ENCODE measurements at places on chromosomes 2 and 18.

DNA sequence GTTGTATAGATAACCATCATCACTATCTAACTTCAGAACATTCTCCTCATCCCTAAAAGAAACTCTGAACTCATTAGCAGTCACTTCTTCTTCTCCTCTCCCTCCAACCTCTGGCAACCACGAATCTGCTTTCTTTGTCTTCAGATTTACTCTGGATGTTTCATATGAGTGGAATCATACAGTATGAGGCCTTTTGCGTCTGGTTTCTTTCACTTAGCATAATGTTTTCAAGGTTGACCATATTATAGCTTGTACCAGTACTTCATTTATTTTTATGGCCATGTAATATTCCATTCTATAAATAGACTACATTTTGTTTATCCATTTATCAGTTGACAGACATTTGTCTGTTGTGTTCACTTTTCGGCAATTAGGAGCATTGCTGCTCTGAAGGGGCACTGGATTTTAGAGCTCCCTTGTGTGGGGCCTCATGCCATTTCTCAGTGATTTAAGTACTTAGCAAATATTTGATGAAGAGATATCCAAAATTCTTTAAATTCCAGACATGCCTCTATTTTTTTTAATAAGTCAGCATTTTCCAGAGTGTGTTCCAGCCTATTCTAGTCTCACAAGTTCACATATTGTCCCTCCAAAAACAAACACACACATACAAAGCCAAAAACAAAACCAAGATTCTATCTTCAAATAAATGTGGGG is 22.5 kb upstream of the MAP3K20 start:
- DNase-seq = no peak

DNA sequence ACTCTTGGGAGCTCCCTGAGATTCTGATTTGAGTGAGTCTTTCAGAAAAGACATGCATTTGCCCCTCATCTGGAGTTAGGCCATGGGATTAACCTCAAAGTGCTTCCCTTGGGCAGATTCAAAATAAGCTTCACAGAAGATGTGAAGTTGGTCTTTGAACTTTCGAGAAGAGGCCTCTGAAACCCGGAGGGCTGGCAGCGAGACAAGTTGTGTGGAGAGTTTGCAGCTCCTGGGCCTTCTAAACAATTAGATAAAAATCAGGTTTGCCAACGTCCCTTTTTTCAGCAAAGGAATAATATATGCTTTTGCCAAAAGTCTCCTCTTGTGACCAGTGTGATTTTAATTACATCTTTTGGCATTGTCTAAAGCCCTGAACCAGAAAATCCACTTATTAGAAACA is 489.7 kb downstream of the SOX11 start:
- DNase-seq = no peak

DNA sequence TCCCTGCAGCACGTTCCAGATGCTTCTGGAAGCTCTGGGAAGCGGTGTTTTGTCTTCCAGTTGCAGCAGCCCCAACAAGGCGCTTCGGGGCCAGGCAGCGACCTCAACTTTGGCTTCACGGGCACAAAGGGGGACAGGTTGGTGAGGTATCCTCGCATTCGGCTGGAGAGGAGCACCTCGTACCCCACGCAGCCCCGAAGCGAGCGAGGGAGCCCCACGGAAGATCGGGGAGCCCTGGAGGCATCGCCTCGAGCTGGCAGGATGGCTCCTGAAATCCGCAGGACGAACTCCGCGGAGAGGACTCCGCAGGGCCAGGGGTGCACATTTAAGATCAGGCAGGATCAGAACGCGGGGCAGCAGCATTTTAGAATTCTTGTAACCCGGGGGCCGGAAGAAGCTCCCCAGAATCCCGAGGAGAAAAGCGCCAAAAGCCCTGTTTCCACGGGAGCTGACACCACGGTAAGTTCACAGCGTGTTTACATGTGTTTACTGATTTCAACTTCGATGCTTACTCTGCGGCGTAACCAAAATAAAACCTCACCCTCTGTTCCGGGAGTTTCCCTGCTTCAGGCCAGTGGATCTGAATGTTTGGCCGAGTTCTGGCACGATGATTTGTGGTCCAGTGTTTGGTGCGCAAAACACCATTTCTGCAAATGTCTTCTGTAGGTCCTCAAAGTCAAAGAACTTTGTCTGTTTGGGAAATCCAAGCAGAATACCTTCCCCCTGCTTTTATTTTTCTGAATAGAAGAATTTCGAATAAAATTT is 212.5 kb downstream of the NEDD4L start:
- DNase-seq = no peak

DNA sequence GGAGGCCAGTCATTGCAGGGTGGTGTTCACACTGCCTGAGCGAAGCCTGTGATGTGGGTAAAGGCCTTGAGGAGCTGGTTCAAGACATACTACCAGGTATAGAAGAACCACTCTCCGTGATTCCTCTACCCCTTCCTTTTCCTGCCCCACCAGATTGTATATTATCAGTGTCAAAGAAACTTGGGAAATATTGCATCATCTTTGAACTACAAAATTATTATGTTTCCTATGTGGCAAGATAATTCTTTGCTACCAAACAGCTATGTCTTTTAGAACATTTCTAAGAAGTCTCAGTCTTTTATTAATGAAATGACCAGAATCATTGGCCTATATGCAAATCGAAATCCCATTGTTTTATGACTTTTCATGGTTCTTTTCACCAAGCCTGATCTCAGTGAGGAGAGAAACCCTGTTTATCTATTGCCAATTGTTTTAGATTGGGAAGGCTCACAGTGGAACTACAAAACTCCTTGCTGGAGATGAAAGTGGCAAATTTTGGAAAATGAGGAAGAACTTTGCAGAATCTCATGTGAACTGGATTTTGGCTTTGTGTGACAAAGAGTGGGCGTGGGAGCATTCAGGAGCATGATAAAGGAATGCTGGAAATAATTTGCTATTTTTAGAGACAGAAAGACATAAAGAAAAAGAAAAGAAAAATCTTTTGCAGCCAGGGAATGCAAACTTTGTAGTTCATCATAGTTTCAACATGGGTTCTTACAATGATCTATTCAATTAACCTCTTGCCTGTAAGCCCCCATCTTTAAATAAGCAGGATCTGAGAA is 286.9 kb downstream of the INSIG2 start:
- DNase-seq = no peak

DNA sequence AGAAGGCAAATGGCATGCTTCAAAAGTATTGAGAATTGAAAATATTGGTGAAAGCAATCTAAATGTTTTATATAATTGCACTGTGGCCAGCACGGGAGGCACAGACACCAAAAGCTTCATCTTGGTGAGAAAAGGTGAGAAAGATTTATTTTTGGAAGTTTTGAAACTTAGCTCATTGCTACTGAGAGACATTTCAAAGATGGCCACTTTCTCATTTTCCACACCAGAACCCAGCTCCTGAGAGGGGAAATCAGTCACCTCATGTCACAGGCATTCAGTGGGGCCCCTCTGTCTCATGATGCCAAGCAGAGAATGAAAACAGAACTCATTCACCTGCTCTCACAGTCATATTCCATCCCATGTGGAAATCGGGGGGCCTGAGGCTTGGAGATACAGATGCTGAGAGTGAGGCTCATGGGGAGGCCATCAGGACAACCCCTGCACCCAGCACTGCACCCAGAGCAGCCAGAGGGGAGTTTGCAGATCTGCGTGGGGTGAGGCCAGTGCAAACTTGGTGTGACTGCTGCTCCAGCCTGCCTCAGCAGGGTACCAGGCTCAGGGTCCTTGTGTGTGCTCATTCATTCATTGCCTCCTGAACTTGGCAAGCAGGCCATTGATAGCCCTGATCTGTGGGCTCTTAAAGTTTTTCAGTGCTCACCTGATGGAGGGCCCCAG is 31.4 kb downstream of the IL18R1 start:
- no peak for DNase-seq

All from right cardiac atrium (tissue), 5 donors.